T-helper 9 cell (primary cell): ENCODE measurements at places on chromosomes 1 and 21.

- no peak for DNase-seq
These were observed 57.0 kb downstream of the GPR161 start for GRCh38 chr1:168079761-168080160.

DNA sequence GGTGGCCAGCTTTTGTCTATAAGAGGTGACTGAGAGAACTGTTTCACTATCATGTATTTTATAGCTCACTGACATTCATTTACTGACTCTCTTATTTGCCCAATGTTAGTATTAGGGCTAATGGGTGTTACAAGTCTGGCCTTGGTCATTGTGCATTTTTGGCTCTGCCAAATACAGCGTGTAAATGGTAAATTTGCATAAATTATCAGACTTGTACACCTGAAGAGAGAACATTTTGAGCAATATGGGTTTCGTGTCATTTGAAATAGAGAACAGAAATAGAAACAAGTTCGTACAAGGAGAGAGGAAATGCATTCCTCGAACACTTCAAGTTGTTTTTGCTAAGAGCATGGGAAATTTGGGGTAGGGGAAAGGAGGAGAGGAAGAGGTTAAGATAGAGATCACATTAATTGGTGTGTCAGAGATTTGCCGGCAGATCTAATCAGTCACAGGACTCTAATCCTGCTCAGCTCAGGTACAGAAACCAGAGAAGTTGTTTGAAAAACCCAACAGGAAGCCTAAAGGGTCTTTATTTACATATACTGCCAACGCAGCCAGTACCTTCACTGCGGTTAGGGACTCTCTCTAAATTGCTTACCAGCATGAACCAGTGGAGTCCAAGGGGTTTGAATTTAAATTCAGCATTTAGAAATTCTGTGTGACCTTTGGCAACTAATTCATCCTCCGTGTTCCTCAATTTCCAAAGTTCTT lies 261.5 kb downstream of the GPATCH2 start:
- DNase-seq = no peak

DNA sequence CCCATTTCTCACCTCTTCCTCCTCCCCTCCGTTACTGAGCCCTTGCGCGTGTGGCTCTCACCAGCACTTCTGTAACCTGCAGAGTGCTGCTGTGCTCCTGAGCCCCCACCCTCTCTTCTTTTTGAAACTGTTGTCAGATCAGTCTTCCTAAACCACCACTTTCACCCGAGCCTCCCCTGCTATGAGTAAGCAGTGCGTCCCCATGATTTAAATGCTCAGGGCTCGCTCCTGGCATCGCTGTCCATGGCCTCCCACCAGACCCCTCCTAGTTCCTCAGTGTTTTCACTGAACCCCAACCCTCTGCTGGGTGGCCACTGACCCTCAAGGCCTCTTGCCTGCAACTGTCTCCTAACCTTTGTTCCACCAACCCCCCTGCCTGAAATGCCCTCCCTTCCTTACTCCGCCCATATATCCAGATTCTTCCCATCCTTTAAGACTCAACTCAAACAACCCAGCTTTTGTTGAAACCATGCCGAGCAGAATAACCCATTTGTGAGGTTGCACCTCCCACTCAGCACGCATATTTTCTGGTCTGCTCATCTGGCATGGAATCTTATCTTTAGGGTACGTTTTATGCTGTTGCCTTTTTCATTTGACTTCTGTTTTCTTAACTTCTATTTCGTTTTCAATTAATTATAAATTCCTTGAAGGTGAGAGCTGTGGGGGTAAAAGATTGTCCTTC lies 64.5 kb upstream of the FAM3B start:
- DNase-seq = no peak

DNA sequence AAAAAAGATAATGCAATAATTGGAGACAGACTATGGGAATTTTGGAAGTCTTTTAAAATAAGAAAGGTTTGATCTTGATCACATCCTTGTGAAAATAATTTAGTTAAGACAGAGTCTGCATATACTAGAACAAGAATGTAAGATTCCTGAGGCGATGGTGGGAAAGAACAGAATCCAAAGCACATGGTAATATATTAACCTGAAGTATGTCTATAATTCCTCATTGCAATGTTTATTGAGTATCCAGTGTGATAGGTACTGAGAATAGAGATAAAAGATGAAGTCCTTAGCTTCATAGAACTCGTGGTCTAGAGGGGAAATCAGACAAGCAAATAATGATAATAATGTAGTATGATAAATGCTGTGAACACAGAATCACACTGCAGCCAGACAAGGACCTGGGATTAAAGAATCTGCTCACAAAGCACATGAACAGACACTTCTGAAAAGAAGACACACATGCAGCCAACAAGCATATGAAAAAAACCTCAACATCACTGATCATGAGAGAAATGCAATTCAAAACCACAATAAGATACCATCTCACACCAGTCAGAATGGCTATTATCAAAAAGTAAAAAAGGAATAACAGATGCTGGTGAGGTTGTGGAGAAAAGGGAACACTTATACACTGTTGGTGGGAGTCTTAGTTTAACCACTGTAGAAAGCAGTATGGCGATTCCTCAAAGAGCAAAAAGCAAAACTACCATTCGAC lies 6.9 kb upstream of the ANGPTL3 start:
- no peak for DNase-seq

DNA sequence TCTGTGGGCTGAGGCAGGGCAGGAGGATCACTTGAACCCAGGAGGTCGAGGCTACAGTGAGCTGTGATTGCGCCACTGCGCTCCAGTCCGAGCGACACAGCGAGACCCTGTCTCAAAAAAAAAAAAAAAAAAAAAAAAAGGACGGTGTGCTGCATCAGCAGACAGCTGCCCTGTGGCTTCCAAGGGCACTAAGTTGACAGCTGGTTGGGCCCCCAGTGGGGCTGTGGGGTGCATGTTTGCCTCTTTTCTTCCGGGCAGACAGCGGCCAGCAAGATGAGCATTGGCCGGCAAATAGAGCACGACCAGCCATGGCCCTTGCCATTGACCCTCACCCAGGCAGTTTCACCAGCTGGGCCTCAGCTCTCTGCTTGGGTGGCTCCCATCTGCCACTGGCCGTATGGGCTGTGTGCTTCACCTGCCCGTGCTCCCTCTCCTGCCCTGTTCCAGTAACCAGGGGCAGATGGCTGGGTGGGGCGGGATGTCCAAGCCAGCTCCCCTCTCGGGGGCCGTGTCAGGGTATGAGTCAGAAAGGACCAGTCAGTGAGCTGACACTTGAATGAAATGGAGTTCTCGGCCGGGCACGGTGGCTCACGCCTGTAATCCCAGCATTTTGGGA lies 12.3 kb upstream of the SLC25A34 start:
- DNase-seq = no peak

DNA sequence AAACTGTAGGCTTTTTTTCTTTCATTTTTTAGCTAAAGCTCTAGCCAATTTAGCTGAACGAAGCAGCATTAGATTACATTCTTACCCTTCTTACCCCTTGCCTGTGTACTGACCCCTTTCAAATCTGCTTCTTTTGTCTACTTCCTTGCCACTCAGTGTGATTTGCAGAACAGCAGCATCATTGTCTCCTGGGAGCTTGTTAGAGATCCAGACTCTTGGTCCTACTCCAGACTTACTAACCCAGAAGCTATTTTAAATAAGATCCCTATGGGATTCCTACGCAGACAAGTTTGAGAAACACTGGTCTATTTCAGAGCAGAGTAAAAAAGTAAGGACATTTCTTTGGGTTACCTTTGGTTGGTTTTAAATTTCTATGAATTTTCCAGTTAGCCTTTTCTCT lies 13.8 kb downstream of the LRRC39 start:
- DNase-seq = no peak

DNA sequence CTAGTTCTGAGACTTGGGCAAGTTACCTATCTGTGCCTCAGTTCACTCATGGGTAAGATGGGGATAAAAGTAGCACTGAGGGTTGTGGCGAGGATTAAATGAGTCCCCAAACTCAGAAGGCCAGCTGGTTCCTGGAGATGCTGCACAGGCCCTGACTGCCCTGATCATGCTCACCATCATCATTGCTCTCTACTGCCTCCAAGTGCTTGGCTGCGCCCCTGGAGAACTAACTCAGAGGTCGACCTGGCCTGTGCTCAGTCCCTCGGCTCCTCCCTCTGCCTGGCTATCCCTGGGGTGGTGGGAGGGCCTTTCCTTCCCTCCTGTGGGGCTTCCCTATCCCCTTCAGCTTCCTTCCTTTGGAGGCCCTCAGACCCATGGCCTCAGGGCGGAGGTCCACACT lies 5.6 kb downstream of the SLC5A9 start:
- DNase-seq = no peak
